ENCODE measurements at places on chromosomes 3 and 15.

DNA sequence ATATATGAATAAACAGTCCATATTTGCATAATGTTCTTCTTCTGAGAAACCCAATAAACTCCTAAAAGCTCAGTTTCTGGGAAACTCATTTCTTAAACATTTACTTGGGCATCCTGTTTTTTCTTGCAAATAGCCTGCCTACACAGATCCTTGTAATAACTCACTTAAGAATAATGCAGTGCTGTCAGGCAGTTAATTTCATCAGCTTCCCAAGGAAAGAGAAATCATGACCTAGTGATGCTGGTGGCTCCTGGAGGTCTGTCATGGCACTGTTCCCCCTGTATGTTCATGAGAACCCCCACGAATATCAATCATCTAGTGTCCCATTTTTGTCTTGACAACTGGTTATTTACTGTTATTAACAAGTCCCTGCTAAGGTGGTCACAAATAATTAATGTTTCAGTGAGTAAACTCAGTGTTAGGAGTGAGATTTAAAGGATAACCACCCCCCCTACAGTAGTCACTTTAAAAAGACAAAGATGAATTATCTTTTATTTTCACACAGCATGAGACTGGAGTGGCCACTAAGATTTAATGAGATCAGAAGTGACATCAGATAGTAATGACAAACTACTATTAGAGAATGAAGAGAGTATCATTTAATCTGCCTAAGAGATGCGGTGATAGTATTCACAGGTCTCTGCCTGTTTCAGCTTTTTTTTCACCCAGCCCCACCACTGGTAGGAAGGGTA is 279.5 kb upstream of the NECTIN3 start:
- DNase-seq: no peak

DNA sequence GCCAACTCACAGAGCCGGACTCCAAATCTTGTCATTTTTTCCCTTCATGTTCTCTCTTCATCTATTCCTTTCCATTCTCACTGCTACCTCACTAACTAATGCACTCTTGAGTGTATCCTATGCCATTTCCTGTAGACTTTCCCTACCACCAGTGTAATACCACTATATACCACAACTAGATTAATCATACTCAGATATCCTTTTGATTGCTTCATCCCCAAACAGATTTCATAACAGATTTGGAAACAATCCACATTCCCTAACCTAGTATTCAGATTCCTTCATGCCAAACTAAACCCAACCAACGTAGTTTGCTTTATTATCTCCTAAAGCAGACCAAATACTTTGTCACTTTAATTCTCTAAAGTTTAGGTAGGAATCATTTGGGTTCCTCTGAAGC is 2.6 kb upstream of the PLOD2 start:
- no peak for DNase-seq

- DNase-seq: no peak
These were observed 131.6 kb upstream of the HACD2 start for GRCh38 chr3:123716411-123716810.

GRCh38 chr3:103499132-103499900 is 1064.5 kb downstream of the ZPLD1 start:
- DNase-seq: no peak

DNA sequence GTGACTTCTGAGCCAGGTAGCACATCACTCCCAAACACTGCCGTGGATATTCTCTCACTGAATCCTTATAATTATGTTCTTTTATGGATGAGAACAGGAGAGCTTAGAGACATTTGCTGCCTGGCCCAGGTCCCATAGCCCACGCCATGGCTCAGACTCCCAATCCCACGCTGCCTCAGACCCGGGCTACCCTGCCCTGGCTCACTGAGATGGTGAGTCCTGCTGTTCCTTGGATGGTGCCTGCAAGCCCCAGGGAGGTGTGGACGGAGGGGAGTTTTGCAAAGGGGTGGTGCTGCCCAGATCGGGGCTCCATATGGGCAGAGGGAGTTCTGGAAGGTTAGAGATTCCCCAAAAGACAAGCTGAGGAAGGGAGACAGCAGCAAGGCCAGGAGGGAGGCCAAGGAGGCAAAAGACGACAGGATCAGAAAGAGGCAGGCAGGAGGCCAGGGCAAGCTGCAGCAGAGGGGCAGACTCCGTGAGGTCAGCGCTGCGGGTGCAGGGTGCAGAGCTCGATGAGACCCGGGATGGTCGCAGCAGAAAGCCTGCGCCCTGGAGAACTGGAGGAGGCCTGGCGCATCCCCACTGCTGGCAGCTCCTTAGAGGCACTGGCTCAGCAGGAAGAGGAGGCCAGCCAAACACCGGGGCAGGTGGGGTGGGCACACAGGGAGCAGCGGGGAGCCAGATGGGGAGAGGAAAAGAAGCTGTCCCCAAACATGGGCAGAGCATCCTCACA is 95.7 kb upstream of the ALDH1A3 start:
- no peak for DNase-seq

Data from activated T-cell treated with anti-CD3 and anti-CD28 coated beads, Interleukin-2, amount 50 U/mL, for 48 hours (primary cell).